ENCODE measurements at places on chromosomes 2 and 18.
A peak's percentile ranks its signal among the peaks of the same experiment; 100 is the strongest.

GRCh38 chr2:168233166-168233565, 14.2 kb downstream of the STK39 start:
- no peak for DNase-seq

GRCh38 chr2:207385903-207386302, 143.9 kb upstream of the CREB1 start:
- DNase-seq: no peak

DNA sequence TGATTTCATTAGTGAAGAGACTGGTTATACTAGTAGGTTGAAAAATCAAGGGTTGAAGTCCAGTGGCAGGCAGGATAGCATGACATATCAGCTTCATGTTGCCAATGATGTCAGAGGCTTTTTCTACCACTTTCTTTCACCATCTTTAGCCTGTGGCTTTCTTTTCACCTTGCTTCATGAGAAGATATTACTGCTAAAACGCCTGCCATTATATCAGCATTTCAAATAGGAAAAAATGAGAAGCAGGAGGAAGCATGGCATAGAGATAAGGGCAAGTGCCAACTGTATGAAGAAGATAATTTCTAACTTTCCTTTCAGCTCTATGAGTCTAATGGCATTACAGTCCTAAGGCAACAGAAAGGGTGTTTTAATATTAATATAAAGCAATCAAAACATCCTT, 270.2 kb upstream of the SYT4 start:
- no peak for DNase-seq

- no peak for DNase-seq
These were observed 33.2 kb downstream of the TOGARAM2 start for GRCh38 chr2:29014331-29014730.

- DNase-seq: no peak
These were observed 40.2 kb downstream of the PIKFYVE start for GRCh38 chr2:208306291-208306690.

DNA sequence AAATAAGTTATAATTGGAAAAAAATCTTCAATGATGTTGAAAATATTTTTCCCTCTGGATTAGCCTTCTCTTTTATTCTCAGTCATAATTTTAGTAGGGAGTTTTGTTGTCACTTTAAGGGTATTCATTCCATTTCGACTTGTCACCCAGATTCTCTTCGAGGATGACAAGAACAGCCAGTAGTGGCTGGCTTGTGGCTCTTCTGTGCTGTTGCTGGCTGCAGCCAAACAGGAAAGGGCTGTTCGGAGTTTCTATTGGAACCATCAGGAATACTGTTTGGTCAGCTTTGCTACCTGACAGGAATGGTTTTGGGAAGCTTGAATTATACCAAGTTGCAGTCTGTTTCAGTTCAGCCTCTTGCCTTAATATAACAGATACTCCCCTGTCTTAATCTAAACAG, 41.6 kb downstream of the MGAT5 start:
- no peak for DNase-seq

GRCh38 chr2:166297951-166298350, 77.8 kb downstream of the SCN9A start:
- DNase-seq: no peak

GRCh38 chr2:132037527-132038178, 124.1 kb downstream of the ANKRD30BL start:
- DNase-seq: peak; percentile 38

- DNase-seq: no peak
These were observed 148.4 kb downstream of the DOCK10 start for GRCh38 chr2:224893848-224894247.

DNA sequence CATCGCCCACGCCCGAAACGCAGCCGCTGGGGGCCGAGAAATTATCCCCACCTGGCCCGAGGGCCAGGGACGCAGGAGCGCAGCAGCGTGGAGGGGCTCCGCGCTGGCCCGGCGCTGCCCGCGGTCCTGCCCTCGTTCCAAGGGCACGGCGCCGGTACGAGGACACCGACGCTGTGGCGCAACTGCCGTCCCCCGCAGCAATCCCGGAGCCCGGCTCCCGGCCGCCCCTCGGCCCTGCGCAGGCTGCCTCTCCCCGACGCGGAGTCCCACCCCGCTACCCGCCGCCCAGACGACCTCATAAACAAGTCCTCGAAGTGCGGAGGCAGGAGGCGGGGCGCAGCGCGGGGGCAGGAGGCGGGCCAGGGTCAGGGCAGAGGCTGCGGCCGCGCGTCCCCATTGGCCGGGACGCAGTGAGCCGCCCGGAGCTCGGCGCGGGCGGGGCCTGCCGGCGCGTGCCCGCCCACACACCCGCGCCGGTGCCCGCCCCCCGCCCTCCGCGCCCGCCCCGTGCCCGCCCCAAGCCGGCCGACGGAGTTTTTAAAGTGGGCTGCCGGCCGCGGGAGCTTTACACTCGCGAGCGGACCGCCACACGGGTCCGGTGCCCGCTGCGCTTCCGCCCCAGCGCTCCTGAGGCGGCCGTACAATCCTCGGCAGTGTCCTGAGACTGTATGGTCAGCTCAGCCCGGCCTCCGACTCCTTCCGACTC, at the start of gene EPAS1:
EPAS1 (plus strand) TSS at position 568 of the 706 bp plus-strand sequence. CDS start 505 bp downstream, outside the sequence.
- DNase-seq: peak; percentile 97

DNA sequence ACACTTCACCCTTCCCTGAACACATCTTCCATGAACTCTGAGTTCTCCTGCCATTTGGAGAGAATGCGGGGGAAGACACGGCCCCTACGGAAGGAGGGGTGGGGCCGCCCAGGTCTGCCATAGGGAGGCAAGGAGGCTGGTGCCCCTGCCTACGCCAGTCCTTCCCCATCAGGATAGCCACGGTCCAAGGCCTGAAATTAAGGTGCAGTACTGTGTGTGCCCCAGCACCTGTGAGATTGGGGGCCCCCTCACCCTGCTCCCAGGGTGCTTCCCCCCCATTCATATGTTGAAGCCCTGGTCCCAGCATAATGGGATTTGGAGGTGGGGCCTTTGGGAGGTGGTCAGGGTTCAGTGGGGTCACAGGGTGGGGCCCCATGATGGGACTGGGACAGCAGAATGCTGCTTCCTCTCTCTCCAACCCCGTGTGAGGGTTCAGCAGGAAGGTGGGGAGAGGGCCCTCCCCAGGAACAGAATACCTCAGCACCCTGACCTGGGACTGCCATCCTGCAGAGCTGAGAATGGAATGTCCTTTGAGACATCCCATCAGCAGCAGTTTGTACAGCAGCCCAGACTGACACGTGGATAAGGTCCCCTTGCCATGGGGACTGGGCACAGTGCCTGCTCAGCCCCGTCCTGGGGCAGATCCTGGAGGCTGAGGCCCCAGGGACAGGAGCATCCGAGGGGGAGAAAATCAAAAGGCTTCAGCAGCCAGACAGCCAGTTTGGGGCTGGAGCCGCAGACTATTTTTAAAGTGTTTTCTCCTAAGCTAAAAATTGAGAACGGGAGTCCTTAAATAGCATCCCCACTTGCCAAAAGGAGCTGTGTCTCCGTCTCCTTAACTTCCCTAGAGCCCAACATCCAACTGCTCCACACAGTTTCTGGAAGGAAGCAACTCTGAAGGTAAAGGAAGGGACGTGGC, 105.1 kb downstream of the NDUFA10 start:
- no peak for DNase-seq

GRCh38 chr2:85327160-85327821, 498 bp downstream of the TGOLN2 start:
- peak; percentile 71 for DNase-seq

DNA sequence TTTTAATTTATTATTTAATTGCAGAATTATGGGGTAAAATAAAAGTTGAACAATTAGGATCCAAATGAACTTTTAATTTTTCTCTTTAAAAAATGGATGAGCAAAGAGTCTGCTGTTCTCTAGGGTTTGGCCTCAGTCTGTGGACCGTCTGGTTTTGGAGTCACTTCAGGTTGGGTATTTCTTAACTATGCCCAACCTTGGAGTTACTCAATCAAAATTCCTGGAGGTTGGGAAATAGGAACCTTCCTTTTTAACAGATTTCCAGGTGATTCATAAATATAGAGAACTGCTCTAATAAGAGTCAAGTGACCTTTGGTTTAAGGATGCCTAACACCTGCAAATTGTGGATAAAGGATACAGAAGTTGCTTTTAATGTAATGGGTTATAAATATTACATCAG, 241.5 kb upstream of the GCFC2 start:
- DNase-seq: no peak

DNA sequence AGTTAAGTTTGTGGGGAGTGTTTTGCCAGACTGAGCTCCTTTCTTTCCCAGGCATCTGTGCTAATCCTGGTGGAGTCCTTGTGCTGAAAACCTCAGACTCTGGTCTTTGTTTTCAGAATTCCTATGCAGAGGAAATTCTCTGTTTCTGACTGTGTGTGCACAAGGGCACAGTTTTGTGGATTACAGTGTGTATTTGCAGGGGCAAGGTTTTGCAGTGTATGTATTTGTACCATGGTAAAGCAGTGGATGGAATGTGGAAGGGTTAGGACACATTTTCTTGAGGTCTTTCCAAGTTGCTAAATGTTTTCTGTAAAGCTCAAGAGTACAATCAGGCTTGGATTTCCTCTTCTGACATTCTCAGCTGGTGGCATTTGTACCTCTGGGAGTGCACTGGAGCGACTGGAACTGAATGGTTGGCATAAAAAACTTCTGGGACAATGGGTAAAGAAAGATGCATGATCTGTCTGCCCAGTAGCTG, 139.5 kb upstream of the RND3 start:
- DNase-seq: no peak

GRCh38 chr18:76487782-76488181, 7.3 kb downstream of the ZNF516 start:
- no peak for DNase-seq

DNA sequence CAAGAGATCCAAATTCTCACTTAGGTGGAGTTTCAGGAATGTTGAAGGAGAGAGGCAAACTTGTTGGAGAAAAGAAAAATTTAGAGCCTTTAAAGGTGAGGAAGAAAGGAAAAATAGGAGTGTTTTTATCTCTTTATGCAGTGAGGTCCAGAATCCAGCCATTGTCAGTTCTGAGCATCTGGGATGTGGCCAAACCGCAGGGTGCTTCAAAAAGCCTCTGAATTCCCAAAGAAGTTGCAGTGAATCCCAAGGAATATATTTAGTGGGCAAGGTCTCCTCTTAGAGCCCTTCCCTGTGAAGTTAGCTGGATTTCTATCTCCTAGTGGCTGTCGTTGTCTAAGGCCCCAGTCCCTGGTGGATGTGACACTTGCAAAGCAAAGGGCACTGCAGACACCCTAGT, 51.2 kb downstream of the MTCL1 start:
- DNase-seq: no peak

- DNase-seq: no peak
These were observed 112.8 kb downstream of the CELF4 start for GRCh38 chr18:37452682-37453385.

GRCh38 chr2:37619230-37619958, 52.0 kb downstream of the CDC42EP3 start:
- no peak for DNase-seq

DNA sequence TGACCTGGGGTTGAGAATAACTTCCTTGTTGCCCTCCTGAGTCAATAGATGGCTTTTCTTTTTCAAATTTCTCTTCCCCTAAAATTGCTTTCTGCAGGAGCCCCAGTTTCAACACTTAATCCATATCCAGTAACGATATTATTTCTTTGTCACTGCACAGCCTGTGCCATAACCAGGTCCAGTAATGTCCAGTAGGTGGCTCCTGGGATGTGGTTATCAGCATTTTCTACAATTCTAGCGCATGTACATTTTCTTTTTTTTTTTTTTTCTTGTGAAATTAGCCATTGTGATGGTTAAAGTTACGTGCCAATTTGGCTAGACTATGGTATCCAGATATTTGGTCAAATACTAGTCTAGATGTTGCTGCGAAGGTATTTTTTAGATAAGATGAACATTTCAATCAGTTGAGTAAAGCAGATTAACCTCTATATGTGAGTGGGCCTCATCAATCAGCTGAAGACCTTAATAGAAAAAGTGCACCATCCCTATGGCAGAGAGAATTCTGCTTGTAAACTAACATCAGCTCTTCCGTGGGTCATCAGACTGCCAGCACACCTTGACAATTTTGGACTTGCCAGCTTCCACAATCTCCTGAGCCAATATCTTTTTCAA, 72.9 kb upstream of the SCG2 start:
- DNase-seq: no peak

DNA sequence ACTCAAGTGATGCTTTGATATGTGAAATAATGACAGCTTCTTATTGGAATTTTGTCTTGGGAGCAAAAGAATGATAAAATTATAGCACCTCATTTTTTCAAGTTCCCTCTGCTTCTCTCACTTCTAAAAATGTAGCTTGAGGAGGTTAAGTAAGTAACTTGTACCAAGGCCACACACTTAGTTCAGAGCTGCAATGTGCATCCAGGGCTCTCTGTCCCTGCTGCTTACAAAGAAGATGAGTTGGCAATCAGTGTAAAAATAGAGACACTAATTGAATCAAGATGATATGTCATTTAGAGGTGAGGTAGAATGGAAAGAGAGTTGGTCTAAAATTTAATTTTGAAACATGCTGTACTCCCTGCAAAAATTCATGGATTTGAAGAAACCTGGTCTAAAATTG, 312.0 kb upstream of the TNP1 start:
- no peak for DNase-seq

DNA sequence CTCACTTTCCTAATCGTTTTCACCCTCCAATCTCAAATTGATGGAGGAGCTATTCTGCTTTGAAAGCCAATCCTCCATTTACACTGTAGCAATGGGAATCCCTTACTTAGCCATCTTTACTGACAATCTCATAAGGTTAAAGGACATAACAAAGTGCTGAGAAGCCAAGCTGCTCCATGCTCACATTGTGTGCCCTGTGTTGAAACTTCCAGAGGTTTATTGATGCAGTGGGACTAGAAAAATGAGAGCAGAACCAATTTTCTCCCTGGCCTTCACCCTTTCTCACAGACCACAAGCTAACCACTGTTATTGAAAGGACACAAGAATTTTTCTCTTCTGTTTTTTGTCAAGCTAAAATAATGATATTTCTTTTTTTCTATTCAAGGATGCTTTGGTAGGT, 63.8 kb downstream of the CSRNP3 start:
- no peak for DNase-seq

DNA sequence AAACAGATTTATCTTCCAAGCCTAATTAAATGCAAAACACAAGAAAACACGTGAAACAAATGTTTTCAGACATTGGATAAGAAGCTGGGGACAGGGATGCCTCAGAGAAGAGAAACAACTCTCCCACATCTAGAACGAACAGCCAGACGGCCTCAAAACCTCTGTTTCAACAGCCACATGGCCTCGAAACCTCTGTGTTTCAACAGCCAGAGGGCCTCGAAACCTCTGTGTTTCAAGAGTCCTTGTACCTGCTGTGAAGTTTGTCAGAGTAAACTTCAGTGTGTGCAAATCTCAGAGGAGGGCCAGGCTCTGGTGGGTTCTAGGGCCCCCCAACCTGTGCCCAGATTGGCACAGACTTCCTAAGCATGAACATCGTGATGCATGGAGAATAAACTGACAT, 43.3 kb upstream of the NFATC1 start:
- DNase-seq: no peak

GRCh38 chr18:56738184-56738583, 87.0 kb downstream of the WDR7 start:
- DNase-seq: no peak

GRCh38 chr18:2971741-2972552, 41.0 kb downstream of the LPIN2 start:
- peak; percentile 81 for DNase-seq
